Epithelial cell of prostate (primary cell): ENCODE measurements at places on chromosomes 4 and X.

DNA sequence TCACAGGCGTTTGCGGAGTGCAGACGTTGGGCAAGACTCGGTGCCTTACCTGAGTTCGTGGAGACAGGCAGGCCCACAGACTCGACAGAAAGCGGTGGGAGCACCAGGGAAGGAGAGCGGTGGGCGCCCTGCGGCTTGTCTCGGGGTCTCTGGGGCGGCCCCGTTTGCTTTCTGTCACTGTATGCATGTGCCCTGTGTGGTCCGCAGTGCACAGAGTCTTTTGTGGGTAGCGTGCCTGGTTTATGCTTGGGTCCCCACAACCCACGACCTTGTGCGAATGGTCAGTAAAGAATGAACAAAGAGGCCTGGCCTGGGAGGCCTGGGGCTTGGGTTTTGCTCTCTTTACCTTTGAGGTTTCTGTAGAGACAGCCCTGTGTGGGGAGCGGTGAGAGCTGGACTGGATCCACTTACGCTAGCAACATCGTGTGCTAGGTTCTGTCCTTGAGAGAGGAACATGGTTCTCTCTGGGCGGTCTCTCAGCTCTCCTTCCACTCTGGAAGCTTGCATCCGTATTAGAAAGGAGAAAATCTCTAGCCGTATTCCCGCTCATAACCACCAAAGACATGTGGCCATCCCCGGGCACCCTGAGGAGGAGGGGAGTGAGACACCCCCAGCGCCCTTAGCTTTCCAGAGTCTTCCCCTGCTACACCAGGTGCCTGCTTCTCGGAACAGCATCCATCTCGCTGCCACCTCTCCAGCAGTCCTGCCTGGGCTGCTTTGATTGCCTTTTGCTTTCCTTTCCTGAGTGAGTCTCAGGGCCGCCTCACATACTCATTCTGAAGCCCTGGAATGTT, 1.2 kb downstream of the TADA2B start:
- DNase-seq = no peak

GRCh38 chrX:15946783-15947580, 92.4 kb upstream of the AP1S2 start:
- DNase-seq = peak; percentile 50

GRCh38 chr4:40833212-40833611, 83.5 kb downstream of the NSUN7 start:
- no peak for DNase-seq

- no peak for DNase-seq
Measured at GRCh38 chrX:276581-277201, 4.5 kb upstream of the PLCXD1 start.

DNA sequence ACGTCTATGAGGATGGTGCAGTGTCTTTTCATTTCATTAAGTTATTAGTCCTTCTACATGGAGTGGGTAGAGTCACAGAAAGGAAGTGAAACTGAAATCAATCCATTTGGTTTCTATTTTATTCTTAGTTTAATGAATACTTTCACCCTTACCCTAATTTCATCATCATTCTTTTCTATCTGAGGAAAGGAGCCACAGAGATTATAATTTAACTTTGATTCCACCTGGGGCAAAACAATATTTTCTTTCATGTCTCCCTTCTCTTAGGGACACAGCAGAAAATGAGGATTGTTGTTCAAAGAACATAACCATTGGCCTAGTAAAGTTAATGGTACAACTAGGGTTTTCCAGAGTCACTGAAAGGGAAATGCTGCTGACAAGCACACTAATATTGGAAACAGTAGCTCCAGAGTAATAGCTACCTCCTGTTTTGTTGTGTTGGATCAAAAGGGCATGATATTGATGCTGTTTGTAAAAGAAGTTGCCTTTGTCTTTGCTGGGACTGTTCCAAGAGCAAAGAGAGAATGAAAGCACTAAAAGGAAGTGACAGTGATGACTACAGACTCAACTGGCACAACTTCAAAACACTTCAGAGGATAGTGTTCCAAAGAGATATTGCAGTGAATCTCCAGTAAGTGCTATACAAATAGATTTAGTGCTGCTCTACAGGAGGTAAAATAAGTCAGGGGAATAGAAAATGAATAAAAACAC, 247.1 kb upstream of the PITX2 start:
- no peak for DNase-seq

- DNase-seq = no peak
Measured at GRCh38 chr4:145842224-145842887, 96.3 kb downstream of the ZNF827 start.

GRCh38 chr4:38062088-38062775, 102.0 kb downstream of the PTTG2 start:
- no peak for DNase-seq
